ENCODE measurements at places on chromosomes 13 and 19.

GRCh38 chr13:93352616-93353015, 126.0 kb downstream of the GPC6 start:
- DNase-seq, result no peak

DNA sequence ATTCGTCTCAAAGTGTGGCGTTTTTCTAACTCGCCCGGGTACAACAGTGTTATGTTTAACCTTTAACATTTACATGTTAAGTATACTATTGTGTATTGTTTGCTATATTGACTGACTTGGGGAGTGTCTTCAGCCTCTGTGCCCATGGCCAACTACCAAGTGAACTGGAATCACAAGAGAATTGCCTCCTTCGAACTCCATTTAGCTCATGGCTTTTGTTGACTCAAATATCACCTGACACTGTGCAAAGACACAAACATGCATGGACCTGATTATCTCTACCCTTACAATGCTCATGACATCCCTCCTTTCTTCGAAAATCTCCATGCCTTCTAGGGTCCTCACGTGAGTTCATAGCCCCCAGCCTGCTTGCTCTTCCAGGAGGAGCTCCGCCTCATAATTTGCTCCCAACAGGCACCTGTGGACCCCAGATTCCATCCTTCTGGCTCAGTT, 704 bp downstream of the ZNF814 start:
- DNase-seq, result no peak

- DNase-seq, result no peak
Observed at GRCh38 chr13:99296398-99296797, 10.8 kb downstream of the GPR183 start.

- no peak for DNase-seq
Observed at GRCh38 chr19:38670921-38671398, 23.5 kb downstream of the ACTN4 start.

GRCh38 chr13:110575322-110576069, 14.0 kb upstream of the RAB20 start:
- no peak for DNase-seq

DNA sequence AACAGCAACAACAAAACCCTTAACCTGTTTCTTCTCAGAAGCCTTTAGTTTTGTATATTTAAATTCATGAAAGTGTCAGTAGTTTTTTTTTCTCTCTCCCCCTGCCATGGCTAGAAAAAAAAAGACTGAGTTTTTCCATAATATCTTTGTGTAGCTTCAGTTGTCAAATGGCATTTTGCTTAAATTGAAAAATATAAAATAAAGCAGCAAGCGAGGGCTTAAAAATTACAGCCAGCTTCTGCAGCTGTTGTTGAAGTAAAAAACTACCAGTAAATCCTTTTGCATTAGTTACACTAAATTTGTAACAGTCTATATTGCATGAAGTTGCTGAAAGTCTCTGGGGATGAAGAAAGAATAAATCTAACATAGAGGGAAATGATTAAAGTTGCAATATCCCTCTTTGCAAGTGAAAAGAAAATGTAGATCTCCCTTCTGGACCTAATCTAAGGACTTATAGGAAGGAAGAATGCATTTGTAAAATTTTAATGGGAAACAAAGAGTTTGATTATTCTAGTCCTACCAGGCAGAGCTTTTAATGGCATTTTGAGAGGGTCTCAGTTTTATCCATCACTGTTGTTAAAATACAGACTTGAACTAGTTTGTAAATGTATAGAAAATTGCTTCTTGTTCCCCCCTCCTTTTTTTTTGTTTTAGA, 215.7 kb downstream of the ATP8A2 start:
- no peak for DNase-seq

DNA sequence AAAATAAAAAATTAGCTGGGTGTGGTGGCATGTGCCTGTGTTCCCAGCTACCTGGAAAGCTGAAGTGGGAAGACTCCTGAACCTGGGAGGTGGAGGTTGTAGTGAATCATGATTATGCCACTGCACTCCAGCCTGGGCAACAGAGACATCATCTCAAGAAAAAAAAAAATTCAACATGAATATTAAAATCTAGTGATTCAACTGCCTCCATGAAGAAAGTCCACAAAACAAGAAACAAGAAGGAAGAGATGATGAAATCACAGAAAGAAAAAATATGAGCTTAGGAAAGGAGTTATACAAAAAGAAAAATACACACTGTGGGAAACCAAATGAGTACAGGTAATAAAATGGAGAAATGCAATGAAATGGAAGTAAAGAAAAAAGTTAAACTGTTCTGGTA, 99.6 kb upstream of the SIAH3 start:
- no peak for DNase-seq

- DNase-seq, result no peak
Observed at GRCh38 chr19:51980116-51980736, 6.4 kb downstream of the ZNF350 start.

GRCh38 chr13:41505209-41505835, 48.0 kb downstream of the RGCC start:
- no peak for DNase-seq

GRCh38 chr19:47021536-47022139, 2.0 kb downstream of the NPAS1 start:
- DNase-seq, result no peak

GRCh38 chr19:12113121-12113520, 27.0 kb downstream of the ZNF20 start:
- DNase-seq, result no peak

- DNase-seq, result no peak
Observed at GRCh38 chr13:73000027-73000674, 58.7 kb upstream of the KLF5 start.

DNA sequence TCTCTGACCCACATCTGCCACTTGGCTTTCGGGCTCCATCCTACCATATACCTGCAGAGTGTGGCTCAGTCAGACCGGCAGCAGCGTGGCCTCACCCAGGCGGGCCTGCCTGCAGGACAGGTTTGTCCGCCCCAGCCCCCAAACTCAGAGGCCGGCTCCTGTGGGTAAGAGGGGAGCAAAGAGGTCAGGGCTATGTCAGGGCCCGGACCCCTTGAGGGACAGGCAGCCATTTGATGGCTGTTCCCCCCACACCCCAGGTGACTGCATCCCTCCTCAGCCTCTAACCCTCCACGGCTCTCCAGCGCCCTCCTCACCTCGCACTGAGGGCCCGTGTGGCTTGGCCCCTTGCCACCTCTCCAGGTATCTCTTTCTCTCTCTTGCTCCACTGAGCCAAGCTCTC, 12.3 kb upstream of the ZBTB32 start:
- no peak for DNase-seq

- DNase-seq, result no peak
Observed at GRCh38 chr13:73987618-73988017, 146.6 kb downstream of the KLF12 start.

GRCh38 chr19:17602872-17603510, 47.5 kb downstream of the COLGALT1 start:
- no peak for DNase-seq

DNA sequence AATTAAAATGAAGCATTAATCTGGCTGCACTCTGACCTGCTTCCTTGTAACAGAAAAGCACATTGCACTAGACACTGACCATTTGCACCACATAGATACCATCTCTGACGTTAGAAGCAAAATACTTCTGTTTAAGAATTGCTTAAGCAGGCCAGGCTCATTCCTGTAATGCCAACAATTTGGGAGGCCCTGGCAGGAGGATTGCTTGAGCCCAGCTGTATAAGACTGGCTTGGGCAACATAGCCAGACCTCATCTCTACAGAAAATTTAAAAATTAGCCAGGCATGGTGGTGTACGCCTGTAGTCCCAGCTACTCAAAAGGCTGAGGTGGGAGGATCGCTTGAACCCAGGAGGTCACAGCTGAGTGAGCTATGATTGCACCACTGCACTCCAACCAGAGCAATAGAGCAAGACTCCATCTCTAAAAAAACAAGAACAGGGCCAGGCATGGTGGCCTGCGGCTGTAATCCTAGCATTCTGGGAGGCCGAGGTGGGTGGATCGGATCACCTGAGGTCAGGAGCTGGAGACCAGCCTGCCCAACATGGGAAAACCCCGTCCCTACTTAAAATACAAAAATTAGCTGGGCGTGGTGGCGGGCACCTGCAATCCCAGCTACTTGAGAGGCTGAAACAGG, 7.0 kb upstream of the TLE6 start:
- no peak for DNase-seq

DNA sequence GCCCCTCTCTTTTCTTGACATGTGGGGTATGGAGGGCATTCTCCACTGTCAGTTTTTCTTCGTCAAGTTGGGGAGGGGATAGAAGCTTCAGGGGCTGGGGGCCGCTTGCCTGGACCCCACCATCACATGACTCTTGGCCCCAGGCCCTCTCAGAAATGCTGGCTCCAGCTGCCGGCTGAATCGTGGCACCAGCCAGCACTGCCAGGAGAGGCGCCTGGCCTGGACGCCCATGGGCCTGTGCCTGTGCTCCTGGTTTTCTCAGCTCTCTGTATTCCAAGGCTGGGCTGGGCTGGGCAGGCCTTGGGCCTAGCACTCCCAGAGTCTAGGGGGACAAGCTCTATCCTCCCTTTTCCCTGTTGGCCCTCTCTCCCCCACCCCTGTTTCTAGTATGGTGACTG, 38.6 kb downstream of the LYL1 start:
- no peak for DNase-seq

DNA sequence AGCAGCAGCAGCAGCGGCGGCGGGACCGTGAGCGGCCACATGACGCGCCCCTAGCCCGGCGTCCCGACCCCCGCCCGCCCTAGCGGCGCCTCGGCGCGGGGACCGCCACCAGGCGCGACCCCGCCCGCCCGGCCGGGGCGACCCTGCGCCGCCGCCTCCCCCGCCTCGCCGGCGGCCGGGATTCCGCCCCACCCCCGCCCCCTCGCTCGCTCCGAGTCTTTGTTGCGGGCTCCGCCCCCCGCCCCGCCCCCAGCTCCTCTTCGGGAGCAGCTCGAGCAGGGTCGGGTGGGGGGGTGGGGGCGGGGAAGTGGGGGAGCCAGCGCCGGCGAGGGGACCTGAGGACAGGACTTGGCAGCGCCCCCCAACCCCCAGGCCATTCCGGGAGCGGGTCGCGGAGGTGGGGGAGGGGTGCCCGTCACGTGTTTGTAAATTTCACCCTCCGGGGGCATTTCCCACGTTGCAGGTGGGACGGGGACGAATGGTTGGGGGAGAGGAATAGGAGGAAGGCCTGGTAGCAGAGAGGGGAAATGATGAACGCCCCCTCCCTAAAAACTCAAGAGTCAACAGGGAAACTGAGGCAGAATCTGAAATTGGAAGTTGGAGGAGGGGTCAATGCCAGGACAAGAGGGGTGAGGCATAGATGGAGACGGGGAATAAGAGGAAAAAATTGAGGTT, at the start of gene OLFM2:
TSS of gene OLFM2 (minus strand) at position 190 of the 675 bp plus-strand sequence. CDS start at position 41, 149 bp downstream.
- no peak for DNase-seq

DNA sequence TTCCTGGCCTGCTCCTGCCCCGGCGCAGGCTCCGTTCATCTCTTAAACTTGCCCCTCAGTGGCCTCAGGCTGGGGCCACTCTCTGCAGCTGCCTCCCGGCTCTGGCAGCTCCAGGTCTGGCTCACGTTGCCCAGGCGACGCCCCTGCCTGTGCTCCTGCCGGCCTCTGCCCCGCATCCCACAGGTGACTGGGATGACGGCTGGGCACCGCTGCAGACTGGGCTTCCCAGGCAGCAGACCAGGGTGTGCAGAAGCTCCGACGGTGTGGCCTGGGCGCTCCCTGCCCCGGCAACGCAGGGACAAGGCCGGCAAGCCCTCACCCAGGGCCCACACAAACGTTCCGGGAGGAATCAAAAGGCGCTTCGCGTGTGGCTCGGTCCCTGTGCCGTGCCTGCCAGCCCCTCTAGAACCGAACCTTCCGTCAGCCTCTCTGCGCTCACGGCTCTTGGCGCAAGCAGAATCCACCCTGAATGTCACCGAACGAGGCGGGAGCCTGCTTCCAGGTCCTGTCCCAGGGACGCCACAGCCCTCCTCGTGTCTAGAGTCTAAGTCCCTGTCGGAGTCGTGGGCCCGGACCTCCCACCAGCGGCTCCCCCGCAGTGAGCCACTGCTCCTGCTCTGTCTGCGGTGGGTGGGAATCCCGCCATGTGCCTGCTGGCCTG, 64.8 kb downstream of the MLLT1 start:
- DNase-seq, result no peak

DNA sequence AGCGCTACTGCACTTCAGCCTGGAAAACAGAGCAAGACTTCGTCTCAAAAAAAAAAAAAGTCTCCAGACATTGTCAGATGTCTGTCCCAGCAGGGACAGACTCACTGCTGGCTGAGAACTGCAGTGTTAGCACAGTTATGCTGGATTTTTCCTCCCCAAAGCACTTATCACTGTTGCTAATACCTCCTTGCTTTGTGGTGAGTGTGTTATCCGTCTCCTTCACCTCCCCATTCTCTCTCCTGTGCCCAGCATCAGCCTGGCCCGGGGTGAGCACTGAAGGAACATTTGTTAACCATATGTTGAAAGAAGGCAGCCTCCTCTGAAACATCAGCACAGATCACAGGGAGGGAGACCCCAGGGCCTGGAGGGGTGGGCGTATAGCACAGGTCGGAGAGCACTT, 11.3 kb downstream of the MYO9B start:
- no peak for DNase-seq

GRCh38 chr13:62482351-62482750, 1066.7 kb upstream of the PCDH20 start:
- no peak for DNase-seq

GRCh38 chr19:2392366-2392765, 32.3 kb downstream of the TMPRSS9 start:
- DNase-seq, result no peak

GRCh38 chr19:4624733-4625362, 14.5 kb upstream of the TNFAIP8L1 start:
- no peak for DNase-seq

DNA sequence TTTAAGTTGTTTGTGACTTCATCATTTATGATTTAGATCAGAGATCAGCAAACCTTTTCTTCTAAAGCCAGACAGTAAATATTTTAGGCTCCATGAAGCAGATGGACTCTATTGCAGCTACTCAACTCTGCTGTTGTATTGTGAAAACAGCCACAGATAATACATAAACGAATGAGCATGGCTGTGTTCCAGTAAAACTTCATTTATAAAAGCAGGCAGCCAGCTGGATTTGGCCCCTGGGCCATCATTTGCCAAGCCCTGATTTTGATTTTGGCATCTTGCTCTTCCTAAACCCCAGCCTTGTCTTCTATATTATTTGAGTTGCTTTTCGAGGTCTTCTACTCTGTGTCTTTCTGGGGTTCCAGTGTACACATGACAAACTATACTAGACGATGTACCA, 41.3 kb downstream of the RNASEH2B start:
- no peak for DNase-seq

GRCh38 chr13:101614491-101614890, 162.0 kb downstream of the ITGBL1 start:
- no peak for DNase-seq
